ENCODE measurements at places on chromosomes 2 and 18.

GRCh38 chr2:67462738-67463496 is 65.8 kb downstream of the ETAA1 start:
- DNase-seq: no peak

GRCh38 chr2:28356095-28356911 is 36.4 kb upstream of the FOSL2 start:
- peak; percentile 83 for DNase-seq

GRCh38 chr2:215879977-215880940 is 133.1 kb downstream of the MREG start:
- no peak for DNase-seq

- DNase-seq: peak; percentile 49
These were observed 5.3 kb upstream of the NCL start for GRCh38 chr2:231469583-231469950.
